ENCODE measurements at places on chromosomes 4 and X.

GRCh38 chrX:96481831-96482230 is 202.8 kb upstream of the DIAPH2 start:
- no peak for DNase-seq

DNA sequence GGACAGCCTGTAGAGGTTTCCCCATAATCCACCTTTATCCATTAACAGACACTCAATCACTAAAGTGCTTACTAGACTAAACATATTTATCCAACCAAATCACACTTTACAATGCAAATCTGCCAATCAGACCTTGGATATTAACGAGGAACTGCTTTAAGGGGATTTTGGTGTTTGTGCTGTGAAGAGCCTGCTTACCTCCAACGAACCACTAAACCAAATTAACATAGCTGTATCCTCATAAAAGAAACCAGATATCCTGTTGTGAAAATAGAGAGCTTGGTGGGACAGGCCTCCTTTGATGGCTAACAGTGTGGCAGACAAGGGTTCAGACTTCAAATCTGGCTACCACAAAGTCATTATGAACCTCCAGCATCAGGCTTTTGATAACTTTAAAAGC is 252.6 kb upstream of the HAND2 start:
- DNase-seq = no peak

DNA sequence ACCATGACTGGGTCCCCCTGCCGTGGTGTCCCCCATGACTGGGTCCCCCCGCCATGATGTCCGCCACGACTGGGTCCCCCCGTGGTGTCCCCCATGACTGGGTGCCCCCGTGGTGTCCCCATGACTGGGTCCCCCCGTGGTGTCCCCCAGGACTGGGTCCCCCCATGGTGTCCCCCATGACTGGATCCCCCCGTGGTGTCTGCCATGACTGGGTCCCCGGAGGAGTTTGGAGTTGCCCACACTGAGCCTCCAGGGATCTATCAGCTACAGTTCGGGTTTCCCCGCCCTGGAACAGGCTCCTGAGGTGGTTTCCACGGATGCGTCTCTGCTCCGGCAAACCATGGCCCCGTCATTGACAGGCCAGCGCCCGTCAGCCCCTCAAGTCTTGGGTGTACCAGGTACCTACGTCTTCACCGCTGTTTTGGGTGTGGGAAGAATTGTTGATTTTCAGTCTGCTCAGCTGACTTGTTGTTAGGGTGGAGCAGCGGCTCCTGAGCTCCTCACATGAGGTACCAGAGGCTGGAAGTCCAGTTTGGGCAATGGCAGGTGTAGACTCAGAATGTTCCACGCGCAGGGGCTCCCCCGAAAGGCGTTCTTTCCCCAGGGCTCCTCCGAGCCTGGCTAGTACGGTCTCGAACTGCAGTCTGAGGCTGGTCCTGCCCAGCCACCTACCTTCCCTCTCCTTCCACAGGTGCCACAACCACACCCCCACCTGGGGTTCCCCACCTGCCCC is 8.3 kb upstream of the PDE6B start:
- no peak for DNase-seq

- DNase-seq = no peak
These were observed 402.6 kb downstream of the INPP4B start for GRCh38 chr4:142443469-142443868.

DNA sequence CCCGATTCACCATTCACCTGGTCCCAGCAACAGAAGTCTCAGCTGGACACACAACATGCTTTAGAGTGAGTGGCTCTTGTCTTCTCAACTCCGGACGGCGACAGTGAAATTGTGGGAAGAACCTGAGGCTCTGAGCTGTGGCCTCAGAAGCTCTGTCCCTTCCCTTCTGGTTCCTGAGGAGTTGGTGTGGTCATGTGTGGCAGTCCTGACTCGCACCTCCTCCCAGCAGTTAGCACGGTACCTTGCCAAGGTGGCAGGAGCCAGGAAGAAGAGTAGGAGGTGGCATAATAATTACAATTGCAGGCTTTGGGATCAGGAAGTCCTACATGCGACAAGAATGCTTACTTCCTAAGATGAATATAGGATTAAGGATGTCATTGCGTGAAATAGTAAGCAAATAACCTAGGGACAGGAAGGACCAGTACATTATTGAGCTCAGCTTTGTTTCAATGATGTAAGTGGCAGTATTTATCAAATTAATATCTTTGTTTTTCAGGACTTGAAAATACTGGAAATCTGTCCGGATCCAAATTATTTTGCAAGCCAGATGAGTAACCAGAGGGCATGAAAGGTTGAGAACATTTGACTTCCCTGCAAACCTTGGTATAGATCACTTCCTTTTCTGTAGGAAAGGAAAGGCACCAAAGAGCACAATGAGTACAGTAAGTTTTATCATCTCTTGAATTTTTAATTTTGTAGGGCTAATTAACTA is 21.1 kb downstream of the RNF4 start:
- peak; percentile 29 for DNase-seq

- DNase-seq = no peak
These were observed 30.3 kb downstream of the CCNI start for GRCh38 chr4:77045490-77045889.

- no peak for DNase-seq
These were observed 94.3 kb upstream of the AFAP1 start for GRCh38 chr4:8033829-8034528.

DNA sequence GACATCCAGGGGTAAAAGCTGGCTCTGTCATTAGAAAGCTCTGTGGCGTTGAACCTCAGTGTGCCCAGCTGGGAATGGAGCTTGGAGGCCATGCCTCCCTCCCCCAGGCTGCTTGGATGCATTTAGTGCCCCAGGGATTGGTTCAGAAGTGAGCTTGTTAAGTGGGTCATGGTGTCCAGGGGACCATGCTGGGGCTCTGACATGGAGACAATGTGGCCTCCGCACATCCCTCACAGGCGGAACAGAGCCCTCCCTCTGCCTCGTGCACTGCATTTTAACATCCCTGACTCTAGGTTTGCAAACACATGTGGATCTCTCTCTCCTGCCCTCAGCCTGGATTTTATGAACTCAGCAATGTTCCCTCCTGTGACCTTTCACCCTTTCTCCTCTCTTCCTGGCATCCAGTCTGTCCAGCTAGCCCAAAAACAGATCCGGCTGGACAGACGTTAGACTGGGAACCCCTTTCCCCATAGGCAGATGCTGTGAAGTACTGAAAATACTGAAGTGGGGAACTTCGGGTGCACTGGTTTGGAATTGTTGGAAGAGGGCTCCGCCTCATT is 81.5 kb downstream of the SORCS2 start:
- DNase-seq = no peak

DNA sequence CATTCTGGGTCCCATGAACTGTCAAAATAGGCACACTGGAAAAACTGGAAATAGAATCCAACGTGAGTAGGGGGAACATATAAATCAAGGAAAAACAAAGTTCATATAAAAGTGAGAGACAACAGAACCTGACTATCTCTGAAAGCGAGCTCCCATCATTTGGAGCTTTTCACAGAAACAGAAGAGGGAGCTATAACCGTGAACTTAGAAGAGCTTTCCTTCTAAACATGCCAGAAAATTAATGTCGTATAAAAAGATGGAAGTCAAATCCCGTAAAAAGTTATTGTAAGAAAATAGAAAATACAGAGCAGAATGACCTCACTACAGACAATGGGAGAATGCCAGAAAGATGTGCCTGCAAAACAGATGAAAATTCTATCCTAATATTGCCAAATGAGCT is 23.9 kb upstream of the HSD17B10 start:
- no peak for DNase-seq

DNA sequence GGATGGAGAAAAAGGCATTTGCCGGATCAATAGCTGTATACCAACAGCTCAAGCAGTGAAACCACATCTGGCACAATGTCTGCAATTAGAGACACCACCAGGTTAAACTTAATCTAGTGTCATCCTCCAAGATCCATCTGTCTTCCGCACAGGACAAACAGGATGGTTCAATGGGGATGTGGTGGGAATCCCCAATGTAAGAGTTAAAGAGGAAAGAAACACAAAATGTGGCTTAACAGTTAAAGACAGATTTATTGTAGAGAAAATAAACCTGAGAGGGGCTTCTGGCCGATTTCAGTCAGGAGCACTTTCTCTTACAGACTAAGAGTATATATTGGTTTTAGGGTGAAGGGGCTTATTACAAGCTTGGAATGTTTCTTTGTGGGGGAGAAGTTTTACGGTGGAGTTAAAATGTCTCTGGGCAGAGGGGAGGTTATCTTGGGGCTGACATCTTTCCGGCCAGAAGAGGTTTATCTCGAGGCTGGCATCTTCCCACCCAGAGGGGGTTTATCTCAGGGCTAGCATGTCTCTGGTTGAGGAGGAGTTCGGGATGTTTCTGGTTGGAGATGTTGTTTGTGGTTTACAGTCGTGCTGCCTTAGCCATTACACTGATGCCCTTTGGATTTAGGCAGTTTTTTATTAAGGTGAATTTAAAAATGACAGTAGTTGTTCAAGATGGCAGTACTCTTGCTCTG is 61.7 kb downstream of the KANTR start:
- DNase-seq = no peak

- no peak for DNase-seq
These were observed 10.0 kb downstream of the TMEM164 start for GRCh38 chrX:110012818-110013485.

- no peak for DNase-seq
These were observed 163.9 kb upstream of the SLC7A11 start for GRCh38 chr4:138405934-138406567.

- peak; percentile 95 for DNase-seq
These were observed 57.3 kb downstream of the GSTCD start for GRCh38 chr4:105765690-105766407.

Data from dermis microvascular lymphatic vessel endothelial cell (primary cell).